ENCODE measurements at places on chromosomes 2 and 18.

DNA sequence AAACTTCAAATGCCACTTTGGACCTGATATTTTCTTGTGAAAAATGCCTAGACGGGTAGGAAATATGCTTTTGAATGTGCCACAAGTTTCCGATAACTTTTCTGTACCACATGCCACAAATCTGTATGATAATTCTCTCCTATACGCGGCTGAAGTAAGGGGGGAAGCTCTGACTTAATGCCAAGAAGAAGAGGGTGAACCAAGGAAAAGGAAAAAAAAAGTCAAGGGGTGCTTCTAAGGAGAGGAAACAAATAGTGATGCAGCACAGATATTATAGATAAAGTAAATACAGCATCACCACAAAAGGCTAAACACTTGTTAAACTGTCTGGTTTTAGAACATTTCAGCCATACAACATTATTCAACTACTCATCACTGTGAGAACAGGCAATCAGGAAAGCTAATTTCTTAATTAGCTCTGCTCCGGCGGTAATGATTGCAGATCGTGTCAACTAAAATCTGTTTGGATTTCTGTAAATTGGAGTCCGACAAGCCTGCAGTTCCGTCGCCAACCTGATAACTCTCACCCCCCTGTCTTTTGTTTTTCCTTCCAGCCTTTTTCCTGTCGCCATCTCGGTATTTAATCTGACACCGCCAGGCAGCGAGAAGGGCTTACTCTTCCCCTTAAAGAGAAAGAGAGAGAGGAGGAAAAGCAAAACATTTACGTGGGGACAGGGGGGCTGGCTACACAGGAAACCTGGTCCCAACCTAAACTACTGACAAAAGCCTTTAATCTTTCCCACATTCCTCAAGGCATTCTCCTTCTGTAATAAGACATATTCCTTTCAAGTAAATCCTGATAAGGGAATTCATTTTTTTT is 67.5 kb downstream of the ZEB2 start:
- no peak for DNase-seq

DNA sequence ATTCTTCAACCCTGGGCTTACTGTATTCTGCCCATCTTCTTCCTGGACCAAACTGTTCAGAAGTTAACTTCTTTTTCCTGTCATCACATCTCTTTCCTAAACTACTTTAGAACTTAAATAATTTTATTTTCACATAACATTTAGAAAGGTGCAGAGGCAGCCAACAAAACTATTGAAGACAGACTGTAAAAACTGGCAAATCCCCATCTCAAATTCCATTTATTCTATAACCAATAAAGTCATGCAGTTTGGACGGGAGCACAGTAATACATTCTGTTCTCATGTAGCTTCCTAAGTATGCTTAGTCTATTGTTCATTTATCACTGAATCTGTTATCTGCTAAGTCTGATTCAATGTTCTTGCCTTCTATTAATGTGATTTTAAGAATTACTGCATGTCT is 99.1 kb downstream of the SMAD2 start:
- DNase-seq, result no peak

GRCh38 chr2:161131074-161131680 is 29.1 kb upstream of the TANK start:
- DNase-seq, result no peak

GRCh38 chr18:52738946-52739345 is 398.9 kb downstream of the DCC start:
- DNase-seq, result no peak

DNA sequence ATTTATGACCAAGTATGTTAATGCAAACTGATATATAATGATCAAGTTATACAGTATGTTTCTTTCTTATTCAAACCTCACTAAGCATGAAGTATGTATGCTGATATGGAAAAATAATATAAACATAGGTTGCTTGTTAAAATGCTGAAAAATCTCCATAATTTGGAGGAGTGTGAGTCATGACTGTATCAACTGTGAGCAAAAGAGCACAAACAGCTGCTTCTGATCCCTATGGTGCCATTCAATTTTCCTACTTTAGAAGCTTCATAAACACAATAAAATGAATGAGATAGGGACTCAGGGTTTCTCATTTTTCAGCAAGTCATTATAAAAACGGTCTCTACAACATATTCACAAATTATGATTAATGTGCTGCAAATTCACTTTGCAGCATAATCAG is 129.9 kb upstream of the TFPI start:
- no peak for DNase-seq

All from H7 (cell line).